ENCODE measurements at places on chromosomes 16 and 17.
A peak's percentile ranks its signal among the peaks of the same experiment; 100 is the strongest.

DNA sequence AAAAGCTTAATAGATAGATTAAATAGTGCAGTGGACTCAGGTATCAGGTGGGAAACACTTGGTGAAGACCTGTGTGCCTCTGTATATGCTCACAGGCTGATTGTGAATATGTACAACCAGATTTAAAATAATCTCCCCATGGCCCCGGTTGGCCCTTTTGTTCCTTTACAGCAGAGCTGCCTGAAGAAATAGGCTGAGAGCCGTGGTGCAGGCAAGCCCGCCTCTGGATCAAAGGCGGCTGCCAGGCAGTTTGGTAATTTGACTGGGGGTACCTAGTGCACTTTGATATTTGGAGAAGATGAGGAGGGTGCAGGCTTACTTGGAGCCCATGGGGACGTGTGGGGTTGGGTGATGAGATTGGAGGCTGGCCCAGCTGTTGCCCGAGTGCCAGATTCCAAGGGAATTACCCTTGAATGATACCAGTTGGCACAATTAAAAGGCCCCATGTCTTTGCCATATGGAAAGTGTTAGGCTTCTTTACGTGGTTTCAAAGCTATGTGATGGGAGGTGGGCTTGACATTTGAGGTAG, 5.0 kb downstream of the NKD1 start:
- DNase-seq = no peak

DNA sequence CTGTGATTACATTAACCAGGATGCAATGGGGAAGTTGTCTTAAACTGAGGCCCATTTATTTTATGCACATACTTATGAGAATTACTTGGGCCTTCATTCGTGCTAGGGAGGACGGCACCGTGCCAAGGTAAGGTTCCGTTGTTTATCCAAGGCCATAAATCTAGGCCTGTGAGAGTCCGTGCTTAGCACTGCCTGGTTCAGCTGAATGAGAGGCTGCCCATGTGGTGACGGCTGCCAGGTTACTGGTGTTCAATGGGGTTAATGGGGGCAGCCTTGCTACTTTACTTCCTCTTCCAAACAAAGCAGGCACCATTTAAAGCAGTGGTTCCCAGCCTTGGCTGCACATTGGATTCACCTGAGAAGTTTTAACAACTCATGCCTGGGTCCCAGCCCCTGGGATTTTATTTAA, 135.1 kb upstream of the NOL11 start:
- DNase-seq = peak; percentile 33

DNA sequence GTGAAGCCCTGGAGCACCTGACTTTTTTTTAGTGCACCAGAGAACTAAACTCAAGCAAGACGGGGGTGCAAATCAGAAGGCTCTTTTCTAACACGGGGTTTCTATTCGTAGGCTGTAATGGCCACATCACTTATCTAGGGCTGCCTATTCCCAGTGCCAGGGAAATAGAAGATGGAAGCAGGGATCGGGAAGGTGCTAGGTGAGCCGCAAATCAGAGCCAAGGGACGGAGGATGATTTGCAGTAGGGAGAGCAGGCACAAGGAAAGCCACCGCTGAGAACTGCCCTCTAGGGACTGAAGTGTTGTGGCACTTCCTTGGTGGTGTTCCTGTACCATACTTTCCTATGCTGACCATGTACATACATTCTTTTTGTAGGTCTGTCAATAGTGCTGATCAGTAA, 7.8 kb upstream of the SLC46A1 start:
- no peak for DNase-seq

DNA sequence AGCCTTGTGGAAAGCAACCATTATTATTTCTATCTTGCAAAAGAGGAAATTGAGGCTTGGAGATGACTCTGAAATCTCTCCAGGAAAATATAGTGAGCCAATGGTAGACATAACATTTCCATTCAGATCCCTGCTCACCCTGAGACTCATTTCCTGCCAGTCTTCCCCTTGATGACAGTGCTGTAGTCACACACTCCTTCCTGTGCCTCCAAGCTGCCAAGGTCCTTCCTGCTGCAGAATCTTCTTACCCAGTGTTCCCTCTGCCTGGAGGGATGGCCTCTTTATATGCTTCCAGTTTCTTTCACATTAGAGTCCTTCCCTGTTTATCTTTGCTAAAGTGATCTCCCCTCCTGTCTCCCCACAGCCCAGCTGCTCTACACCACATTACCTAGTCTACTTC, 648.1 kb downstream of the TOX3 start:
- DNase-seq = no peak

DNA sequence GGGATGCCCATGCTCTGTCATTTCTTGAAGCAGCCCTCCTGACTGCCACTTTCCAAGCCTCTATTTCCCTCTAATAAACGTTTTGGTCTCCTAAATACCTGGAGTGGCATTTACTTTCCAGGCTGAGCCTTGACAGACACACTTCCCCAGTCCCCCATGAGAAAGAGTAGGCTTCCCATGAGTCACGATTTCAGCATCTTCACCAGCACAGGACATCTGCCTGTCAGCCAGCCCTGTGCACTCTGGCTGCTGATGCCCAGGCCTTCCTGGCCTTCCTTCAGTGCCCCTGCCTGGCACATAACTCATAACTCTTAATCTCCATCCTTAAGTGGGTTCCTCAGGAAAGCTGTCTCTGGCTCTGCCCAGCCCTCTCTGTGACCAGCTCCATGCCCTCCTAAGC, 30.8 kb upstream of the GAS7 start:
- no peak for DNase-seq

GRCh38 chr17:74340470-74341023, 14.5 kb downstream of the KIF19 start:
- DNase-seq = no peak

GRCh38 chr17:82812058-82812457, 27.8 kb downstream of the ZNF750 start:
- no peak for DNase-seq

GRCh38 chr17:74779501-74779900, 3.4 kb upstream of the NAT9 start:
- no peak for DNase-seq

GRCh38 chr16:57889522-57889921, 81.4 kb downstream of the CNGB1 start:
- DNase-seq = no peak

GRCh38 chr17:29181226-29181625, 1.0 kb upstream of the MYO18A start:
- no peak for DNase-seq

- DNase-seq = peak; percentile 45
Measured at GRCh38 chr17:48024149-48025039, 13.2 kb downstream of the COPZ2 start.

- DNase-seq = peak; percentile 33
Measured at GRCh38 chr17:20120836-20121235, 111.7 kb downstream of the SPECC1 start.

DNA sequence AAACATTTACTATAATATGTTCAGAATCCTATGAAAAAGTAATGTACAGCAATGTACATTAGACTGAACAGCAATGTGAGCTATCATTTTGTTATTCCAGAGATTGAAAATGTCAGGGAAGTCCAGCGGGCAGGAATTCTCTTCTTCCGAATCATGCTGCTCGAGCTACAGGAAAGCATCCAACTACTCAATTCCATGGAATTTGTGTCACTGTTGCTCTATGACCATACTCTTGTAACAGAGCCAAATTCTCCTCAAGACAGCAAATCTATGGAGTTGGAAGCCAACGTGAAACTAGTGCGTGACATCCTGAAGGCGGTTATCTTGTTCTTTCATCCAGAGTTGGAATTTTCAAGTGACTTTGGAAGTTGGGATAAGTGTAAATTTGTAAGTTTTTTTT, 24.8 kb upstream of the NSRP1 start:
- no peak for DNase-seq

- no peak for DNase-seq
Measured at GRCh38 chr17:73357318-73357717, 45.5 kb upstream of the CDC42EP4 start.

DNA sequence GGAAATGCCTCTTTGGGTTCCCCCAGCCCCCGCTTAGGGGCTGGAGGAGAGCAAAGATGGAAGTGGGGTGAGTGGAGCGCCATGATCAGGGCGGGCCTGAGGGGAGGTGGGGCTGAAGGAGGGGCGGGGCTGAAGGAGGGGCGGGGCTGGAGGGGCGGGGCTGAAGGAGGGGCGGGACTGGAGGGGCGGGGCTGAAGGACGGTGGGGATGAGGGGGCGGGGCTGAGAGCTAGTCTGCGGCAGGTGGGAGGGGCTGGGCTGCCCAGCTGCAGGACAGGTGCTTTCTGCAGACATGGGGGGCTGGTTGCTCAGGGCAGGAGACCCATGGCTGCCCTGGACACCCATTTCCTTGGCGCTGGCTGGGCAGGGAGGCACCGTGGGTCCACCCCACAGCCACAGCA, 39.1 kb upstream of the PABPN1L start:
- DNase-seq = no peak

DNA sequence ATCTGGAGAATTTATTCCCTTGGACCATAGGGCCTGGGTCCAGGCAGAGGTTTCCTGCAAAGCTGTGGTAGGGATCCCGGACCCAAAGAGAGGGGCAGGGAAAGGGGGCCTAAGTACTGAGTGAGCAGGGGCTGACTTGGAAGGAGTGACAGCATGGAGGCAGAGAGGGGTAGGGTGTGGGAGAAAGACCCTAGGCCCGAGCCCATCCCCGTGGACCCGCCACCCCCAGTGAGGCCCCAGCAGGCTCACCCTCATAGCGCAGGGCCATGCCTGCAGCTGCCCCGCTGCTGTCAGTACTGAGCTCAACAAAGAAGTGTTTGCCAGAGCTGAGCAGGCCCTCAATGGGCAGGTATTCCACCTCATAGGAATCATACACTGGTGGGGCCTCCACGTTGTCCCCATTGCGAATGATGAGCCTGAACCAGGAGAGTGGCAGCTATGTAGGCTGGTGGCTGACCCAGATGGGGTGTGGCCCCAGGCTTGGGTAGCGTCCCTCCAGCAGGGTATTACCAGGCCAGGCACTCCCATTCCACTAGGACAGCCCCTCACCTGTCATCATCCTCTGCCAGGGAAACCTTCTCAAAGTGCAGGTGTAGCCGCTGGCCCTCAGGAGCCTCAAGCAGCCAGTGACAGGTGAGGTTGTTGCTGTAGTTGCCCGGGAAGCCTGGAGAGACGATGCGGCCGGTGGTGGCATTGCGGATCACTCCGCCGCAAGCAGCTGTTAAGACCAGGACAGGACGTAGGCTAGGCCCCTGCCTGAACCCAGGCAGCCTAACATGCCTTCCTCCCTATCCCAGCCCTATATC, 9.1 kb upstream of the PHF12 start:
- DNase-seq = no peak

DNA sequence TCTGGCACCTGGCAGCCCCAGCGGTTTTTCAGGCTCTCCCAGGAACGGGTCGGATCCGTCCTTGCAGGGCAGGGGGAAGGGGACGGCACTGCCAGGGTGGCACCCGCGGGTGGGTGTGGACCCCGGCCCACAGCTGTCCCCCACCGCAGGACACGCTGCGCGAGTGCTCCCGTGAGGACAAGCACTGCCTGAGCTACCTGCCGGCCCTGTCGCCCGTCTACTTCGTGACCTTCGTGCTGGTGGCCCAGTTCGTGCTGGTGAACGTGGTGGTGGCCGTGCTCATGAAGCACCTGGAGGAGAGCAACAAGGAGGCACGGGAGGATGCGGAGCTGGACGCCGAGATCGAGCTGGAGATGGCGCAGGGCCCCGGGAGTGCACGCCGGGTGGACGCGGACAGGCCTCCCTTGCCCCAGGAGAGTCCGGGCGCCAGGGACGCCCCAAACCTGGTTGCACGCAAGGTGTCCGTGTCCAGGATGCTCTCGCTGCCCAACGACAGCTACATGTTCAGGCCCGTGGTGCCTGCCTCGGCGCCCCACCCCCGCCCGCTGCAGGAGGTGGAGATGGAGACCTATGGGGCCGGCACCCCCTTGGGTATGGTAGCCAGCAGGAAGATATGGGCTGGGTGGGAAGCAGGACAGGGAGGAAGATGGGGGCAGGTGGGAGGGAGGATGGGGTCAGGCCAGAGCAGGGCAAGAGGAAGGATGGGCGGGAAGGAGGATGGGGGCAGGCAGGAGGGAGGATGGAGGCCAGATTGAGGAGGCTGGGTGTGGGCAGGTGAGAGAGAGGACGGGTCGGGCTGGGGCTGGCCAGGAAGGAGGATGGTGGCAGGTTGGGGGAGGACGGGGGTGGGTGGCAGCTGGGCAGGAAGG, 6.8 kb downstream of the TPSG1 start:
- no peak for DNase-seq

- no peak for DNase-seq
Measured at GRCh38 chr17:50836826-50837225, 1.4 kb downstream of the WFIKKN2 start.

DNA sequence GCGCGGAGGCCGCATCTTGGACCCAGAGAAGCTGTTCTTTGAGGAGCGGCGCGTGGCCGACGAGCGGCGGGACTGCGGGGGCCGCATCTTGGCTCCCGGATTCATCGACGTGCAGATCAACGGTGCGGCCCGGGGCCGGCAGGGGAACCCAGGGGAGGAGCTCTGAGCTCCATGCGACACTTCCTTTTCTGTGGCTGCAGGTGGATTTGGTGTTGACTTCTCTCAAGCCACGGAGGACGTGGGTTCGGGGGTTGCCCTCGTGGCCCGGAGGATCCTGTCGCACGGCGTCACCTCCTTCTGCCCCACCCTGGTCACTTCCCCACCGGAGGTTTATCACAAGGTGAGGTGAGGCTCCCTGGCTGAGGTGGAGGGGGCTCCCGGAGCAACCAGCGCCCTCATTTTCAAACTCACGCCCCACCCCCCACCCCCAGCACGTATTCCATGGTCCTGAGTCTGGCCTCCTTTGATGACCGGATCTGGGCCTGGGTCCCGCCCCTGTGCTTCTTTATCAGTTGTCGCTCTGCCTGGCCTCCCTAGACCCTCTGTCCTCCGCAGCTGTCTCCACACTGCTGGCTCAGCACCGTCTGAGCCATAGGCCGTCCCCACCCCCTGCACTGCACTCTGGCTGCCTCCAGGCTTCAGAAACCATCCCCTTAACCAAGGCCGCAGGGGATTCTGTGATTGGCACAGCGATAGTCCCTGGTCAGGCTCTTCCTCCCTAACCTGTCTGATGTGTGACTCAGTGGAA, 787 bp downstream of the AMDHD2 start:
- no peak for DNase-seq

DNA sequence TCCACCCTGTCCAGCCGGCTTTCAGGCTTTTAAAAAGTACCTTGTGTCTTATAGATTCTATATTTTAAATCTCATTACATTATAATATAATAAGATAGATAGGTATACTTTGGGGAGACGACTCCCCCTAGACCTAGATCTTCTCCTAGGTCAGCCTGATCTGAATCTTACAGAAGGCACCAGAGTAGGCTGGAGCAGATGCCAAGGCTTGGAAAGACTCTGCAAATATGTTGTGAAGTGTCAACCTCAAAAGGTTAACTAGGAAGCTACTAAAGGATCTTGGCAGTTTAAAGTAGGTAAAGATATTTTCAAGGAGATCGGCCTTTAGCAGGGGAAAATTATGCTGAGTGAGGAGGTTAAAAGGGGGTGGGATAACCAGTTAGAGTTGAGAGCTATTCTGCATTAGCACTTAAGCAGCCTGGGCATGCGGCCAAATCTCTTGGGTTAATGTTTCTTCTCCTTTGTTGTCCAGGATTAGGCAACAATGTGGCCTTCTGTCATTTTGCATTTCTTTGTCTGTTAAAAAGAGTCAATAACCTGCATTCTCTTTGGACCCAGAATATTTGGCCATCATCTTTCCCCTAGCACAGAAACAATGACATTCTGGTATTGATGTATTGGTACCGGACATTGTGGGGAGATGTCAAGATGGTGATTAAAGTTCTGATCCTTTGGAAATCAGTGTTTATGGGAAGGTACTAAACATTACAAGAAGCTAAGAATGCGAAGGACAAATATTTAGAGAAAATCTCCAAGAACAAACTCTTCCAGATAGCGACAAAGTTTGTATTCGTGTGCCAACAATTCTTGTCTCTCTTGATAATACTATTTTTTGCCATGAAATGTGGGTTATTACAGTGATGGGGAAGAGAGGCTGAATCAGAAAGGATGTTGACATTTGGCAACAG, 51.2 kb upstream of the DHX40 start:
- peak; percentile 96 for DNase-seq

Measured in NCI-H1105 treated with DMSO at 0.1 percent for 48 hours (cell line).